ENCODE measurements at places on chromosomes 5 and 9.

GRCh38 chr5:130000460-130000859, 96.2 kb downstream of the CHSY3 start:
- DNase-seq = no peak

DNA sequence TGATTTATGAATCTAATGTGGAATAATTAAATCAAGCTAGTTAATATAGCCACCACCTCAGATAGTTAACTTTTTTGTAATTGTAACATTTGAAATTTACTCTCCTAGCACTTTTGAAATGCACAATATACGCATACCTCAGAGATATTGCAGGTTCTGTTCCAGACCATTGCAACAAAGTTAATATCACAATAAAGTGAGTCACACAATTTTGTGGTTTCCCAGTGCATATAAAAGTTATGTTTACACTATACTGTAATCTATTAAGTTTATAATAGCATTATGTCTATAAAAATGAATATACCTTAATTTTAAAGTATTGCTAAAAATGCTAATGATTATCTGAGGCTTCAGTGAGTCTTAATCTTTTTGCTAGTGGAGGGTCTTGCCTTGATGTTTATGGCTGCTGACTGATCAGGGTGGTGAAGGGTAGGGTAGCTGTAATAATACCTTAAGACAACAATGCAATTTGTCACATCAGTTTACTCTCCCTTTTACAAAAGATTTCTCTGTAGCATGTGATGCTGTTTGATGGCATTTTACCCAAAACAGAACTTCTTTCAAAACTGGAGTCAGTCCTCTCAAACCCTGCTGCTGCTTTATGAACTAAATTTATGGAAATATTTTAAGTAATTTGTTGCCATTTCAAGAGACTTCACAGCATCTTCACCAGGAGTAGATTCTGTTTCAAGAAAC, 235.1 kb upstream of the ADAMTSL1 start:
- DNase-seq = no peak

- no peak for DNase-seq
Measured at GRCh38 chr9:13160051-13160450, 119.4 kb downstream of the MPDZ start.

DNA sequence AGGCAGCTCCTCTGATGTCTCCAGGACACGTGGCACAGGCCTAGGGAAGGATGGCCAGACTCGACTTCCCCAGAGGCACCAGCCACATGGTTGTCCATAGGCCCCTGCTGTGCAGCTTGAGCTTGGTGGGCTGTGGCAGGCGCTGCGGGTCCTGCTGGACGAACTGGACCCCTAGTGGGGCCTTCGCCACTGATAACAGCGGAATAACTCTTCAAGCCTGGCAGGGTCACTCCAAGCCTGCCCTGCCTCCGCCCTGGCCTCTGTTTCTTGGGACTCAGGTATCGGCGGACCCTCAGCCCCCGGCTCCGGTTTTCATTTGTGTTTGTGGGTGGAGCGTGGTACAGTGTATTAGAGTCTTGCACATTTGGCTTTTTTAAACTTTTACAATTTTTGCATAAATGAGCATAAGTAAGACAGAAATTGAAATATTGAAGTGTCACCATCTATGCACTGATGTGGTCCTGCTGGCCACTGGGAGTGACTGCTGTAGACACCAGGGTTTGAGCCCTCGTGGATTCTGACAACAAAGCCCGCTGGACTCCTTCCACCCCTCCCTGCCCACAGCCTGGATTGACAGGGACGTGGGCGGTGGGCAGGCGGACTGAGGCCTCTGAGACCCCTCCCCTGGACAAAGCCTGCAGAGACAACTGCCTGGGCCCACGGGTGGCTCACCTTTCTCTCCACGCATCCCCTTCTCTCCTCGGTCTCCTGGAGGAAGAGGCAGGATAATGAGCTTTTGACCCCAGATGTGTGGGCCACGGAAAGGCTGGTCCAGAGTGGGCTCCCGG, 3.8 kb downstream of the FCN1 start:
- no peak for DNase-seq

DNA sequence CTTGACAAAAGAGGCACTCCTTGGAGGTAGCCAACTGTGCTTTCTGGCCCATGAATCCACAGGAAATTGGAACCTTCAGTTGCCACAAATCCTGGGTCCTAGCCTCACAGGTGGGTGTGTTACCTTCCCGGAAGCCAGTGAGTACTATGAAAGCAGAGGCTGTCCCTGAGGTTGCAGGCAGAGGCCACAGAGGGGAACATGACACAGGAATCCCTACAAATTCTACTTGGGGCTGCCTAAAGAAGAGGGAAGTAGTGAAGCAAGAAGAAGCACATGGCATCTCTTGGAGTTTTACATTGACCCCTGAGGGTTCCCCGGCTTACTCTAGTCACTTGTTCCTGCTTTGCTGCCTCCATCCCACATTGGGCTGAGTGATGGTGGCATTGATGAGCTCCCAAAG, 2.6 kb downstream of the SLC22A5 start:
- DNase-seq = no peak

- DNase-seq = no peak
Measured at GRCh38 chr5:96822686-96823459, 15.1 kb upstream of the ERAP1 start.

DNA sequence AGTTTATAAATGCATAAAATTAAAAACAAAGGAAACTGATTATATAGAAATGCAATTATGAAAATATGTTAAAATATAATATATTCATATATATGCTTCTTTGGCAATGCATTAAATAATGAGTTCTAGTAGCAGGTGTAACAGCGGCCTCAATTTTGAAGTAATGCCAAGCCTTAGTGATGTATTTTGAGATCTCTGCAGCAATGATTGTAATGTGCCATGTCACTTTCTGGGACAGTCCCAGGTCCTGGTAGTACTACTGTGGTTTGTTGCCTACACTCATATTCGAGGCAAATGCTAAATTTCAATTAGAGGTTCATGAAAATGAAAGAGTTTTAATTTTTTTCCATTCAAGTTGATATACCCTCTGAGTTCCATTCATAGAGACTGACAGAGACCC, 75.8 kb upstream of the ORM1 start:
- no peak for DNase-seq

DNA sequence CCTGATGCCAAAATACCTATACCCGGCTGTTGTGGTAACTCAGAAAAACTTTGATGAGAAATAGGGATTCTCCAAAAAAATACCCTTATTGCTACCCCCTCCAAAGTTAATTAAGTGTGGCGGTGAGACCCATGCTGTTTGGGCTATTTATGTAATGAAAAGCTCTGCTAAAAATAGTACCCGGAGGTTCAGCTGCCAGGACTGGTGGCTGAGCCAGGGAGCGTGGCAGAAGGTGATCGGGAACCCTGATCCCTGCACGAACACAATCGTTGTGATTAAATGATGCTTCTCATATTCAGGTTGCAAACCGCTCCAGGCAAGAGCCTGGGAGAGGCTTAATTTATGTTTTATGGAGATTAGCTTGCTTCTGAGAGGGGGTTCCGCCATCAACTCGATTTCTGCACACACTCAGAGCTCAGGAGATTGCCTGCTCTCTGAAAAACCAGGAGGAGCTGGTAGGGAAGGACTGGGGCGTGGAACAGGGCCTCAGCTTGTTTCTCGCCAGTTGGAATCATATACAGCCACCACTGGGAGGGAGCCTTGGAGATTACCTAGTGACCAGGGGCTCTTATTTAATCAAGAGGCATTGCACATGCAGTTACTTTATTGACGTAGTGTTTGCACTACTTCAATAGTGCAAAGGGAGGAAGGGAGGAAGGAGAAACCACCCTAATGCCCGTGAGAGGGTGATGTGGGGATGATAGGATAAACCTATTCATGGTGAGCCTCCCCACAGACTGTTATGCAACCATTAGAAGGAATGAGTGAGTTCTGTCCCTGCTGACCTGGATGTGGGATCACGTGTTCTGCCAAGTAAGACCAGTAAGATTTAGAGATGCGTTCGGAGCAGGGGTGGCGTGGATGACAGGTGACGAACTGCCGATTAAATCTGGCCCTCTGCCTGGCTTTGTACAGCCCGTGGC, 23.4 kb downstream of the HRH2 start:
- no peak for DNase-seq

DNA sequence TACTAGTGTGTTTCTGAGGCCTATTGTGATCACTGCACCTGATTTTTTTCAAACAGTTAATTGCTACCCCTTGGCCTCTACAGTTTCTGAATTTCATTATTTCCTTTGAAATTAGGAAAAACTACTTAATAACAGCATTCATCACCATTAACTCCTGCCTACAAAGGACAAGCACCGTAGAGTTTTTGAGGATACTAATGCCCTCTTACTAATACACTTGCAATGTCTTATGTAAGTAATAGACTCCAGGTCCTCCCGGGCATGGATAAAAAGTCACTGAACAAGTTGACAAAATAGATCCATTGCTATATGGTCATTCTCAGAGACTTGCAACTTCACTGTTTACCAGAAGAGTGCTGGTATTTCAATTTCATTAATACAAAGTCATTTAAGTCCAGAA, 1172.5 kb downstream of the CDH12 start:
- no peak for DNase-seq

- DNase-seq = peak; percentile 53
Measured at GRCh38 chr5:172412724-172413286, 41.5 kb downstream of the SH3PXD2B start.

GRCh38 chr5:115810761-115811160, 5.7 kb downstream of the CDO1 start:
- no peak for DNase-seq

DNA sequence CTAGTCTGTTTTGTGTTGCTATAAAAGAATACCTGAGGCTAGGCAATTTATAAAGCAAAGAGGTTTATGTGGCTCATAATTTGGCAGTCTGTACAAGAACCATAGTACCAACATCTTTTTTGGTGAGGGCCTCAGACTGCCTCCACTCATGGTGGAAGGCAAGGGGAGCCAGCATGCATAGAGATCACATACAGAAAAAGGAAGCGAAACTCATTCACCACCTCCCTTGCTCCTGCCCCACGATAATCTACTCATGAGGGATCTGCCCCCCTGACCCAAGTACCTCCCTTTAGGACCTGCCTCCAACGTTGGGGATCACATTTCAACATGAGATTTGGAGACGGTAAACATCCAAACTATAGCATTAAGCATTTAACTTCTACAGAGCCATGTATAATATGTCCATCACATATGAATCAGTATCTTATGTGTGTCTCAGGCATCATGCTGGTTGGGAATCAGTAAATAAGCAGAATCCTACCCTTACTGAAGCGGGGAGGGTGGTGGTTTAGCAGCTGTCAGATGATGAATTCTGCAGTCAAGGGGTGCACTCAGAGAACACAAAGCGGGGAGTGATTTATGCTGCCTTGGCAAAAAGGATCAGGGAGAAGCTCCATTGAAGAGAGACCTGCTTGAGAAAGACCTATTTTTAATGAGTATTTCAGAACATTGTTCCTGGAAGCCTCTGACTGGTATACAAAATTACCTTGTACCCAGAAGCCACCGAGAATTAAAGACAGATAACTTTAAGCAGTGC, 34.8 kb downstream of the HMGXB3 start:
- no peak for DNase-seq

DNA sequence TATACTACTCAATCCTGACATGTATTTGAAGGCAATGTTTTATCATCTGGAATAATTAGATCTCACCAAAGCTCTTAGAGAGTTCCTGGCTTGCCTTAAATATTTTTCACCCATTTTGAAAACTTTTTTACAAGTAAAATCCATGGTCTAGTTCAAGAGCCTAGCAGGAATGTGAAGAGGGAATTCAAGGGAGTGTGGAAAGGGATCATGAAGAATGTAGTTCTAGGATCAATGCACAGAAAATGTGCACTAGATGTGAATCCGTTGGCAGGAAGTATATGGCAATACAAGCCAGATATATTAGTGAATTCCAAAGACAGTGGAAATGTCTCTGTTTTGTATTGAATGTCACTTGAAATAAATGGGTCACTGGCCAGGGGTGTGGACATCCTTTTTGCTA, 167.9 kb upstream of the MOCS2 start:
- no peak for DNase-seq

DNA sequence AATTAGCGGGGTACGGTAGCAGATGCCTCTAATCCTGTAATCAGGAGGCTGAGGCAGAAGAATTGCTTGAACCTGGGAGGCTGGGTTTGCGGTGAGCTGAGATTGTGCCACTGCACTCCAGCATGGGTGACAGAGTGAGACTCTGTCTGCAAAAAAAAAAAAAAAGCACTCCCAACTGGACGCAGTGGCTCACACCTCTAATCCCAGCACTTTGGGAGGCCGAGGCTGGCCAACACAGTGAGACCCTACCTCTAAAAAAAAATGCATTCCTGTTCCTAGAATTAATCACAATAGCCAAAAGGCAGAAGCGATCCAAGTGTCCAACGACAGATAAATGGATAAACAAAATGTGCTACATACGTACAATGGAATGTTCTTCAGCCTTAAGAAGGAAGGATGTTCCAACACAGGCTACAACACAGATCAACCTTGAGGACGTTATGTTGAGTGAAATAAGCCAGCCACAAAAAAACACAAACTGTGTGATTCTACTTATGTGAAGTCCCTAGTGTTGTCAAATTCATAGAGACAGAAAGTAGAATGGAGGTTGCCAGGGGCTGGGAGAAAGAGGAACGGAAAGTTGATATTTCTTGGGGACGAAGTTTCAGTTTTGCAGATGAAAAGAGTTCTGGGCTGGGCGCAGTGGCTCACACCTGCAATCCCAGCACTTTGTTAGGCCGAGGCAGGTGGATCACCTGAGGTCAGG, 13.8 kb downstream of the FAM78A start:
- no peak for DNase-seq

- DNase-seq = no peak
Measured at GRCh38 chr9:4592295-4592694, 69.8 kb upstream of the PLPP6 start.

- DNase-seq = no peak
Measured at GRCh38 chr9:30058463-30058862, 2326.0 kb upstream of the ACO1 start.

GRCh38 chr5:126954981-126955380, 75.4 kb downstream of the MARCHF3 start:
- no peak for DNase-seq

DNA sequence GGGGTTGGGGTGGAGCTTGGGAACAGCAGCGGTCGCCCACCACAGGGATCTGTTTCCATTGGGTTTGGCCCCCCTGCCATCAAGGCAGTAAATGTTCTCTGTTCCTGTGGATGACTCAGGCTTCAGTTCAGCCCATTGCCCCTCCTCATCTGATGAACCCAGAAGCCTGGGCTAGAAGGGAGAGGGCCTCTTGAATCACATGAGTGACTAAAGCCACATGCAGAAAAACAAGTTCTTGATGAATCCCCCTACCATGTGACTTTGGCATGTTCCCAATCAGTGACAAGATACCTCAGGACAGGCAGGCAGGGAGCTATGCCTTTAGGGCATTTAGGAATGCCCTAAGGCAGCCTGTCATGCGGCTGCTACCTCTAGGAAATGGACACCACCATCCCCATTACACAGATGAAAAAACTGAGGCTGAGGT, 2.5 kb downstream of the SH3PXD2B start:
- peak; percentile 27 for DNase-seq

GRCh38 chr5:93072831-93073459, 508.1 kb downstream of the NR2F1-AS1 start:
- no peak for DNase-seq

- DNase-seq = no peak
Measured at GRCh38 chr9:77271023-77271690, 93.8 kb downstream of the VPS13A start.

Measured in activated T-cell treated with anti-CD3 and anti-CD28 coated beads, Interleukin-2, amount 50 U/mL, for 48 hours (primary cell).